Cortex of kidney (tissue), 1 donor: ENCODE measurements at places on chromosomes 13 and 19.
A peak's percentile ranks its signal among the peaks of the same experiment; 100 is the strongest.

- DNase-seq: no peak
Observed at GRCh38 chr19:9323557-9323918, 441 bp upstream of the ZNF559 start.

- no peak for DNase-seq
Observed at GRCh38 chr19:374886-375235, 30.3 kb upstream of the MIER2 start.

DNA sequence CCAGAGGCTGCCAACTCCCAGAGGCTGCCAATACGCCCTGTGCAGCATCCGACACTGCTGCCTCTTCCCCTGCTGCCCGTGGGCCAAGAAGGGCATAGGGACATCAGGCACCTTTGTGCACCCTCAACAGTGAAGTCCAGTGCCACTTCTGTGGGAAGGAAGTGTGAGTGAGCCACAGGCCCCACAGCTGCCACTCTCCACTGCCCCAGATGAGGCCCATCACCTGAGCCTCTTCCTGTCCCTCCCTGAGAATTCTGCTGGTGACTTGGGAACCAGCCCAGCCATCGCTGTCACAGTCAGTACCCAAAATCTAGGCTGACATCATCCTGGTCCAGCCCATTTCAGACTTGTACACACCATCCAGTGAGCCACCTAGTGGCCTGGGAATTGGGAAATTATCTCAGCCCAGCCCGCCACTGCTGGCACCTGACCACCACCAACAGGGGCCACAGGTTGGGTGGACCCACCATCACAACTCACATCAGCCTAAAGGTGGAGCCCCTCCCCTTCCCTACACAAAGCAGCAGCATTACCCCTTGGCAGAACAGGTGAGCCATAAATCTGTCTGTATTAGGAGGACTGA lies 733.9 kb upstream of the KLHL1 start:
- DNase-seq: no peak

- no peak for DNase-seq
Observed at GRCh38 chr19:46213156-46213555, 16.4 kb upstream of the IGFL1 start.

DNA sequence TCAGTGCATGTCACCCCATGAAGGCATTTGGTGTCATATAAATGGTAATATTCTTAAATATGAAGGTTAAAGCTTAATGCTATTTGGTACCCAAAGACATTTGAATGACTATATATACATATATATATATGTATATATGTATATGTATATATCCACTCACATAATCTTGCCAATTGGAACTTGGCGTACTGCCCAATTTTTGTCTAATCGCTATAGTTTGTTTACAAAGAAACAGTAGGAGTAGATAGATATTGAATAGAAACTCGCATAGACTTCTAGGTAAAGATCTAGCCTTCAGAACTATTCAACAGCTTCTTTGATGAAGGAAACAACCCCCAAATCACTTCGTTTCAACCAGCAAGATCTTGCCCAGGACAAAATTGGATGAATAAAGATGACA lies 24.1 kb downstream of the KLF5 start:
- no peak for DNase-seq

DNA sequence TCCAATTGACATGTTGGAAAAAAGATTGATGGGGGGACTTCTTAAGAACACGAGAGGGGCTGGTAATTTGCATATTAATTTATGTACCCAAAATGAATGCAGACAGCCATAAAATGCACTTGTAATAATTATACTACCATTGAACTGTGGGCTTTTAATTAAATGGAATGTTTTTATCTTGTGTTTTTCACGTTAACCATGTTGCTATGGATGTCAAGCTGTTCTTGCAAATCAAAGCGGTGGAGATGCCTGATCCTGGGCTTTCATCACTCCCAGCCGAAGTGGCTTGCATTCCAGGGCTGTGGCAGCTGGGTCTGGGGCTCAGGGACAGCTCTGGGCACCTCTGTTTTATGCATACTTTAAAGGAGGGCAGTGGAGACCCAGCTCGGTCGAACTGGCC lies 179.4 kb upstream of the TMTC4 start:
- no peak for DNase-seq

DNA sequence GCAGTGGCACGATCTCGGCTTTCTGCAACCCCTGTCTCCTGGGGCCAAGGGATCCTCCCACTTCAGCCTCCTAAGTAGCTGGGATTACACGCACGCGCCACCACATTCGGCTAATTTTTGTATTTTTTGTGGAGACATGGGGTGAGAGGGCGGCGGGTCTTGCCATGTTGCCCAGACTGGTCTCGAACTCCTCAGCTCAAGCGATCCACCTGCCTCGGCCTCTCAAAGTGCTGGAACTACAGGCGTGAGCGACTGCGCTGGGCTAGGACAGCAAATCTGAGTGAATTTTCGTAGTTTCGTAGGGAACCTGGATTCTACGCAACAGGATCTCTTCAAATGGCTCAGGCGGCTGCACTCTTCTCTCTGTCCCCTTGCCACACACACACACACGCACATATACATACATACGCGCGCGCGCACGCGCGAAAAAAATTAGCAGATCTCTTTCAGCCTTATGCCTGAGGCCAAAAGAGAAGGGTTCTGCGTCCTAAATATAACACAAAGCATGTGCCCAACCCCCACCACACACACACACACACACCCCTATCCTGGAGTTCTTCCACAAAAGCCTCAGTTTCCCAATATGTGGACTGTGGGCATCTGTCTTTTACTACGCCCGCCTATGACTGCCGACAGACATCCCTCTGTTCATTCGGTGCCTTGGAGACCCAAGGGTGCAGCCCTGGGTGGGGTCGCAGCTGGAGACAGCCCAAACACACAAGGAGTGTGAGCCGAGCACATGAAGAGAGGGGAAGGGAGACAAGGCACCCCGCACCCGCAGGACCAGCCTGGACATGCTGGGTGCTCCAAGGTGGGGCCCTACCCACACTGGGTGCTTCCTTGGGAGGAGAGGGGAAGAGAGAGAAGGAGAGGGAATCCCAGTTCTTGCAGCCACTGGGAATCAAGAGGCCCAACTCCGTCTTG lies 616 bp downstream of the PINLYP start:
- DNase-seq: no peak

DNA sequence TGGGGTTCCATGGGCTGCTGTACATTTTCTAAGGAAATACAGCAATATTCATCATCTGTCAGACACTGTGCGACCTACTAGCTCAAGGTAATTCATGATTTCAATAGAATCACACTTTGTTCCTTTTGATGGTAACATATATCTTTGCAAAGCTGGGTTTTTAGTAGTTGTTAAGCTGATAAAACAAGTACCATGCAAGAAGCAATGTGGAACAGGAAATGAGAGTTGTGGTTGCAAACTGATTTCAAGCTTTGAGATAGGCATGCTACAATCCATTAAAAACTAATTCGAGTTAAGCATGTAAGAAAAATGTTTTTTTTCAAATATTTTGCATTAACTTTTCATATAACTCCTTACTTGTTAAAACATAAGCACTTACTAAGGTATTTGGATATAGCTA lies 6.8 kb upstream of the MBNL2 start:
- DNase-seq: no peak

- DNase-seq: no peak
Observed at GRCh38 chr13:41939398-41939797, 21.5 kb downstream of the VWA8 start.

DNA sequence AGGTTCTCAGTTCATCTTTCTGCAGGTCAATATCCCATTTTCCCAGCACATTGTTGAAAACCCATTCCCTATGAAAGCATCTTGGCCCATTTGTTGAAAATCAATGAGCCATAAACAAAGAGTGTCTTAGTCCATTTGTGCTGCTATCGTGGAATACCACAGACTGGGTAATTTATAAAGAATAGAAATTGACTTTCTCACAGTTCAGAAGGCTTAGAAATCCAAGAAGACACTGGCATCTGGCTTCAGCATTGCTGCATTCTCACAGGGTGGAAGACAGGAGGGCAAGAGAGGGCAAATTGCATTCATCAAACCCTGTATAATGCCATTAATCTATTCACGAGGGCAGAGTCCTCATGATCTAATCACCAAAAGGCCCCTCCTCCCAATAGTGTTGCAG lies 34.1 kb downstream of the ZNF823 start:
- DNase-seq: no peak

DNA sequence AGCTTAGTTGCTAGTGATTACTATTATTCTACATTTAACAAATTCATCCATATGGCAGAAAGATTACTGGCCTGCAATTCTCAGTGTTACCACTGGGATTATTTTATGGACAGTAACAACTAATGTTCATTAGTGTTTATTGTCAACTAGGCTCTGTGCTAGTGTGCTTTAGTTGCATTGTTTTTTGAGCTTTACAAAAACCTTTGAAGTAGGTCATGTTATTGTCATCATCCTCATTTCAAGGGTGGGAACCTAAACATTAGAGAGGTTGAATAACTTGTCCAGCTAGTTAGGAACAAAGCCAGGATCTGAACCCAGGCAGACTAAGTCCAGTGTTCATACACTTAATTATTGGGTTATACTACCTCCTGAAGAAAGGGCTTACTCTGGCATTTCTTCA lies 27.8 kb upstream of the TDRD3 start:
- DNase-seq: no peak

- no peak for DNase-seq
Observed at GRCh38 chr13:45194081-45194939, 6.5 kb downstream of the KCTD4 start.

DNA sequence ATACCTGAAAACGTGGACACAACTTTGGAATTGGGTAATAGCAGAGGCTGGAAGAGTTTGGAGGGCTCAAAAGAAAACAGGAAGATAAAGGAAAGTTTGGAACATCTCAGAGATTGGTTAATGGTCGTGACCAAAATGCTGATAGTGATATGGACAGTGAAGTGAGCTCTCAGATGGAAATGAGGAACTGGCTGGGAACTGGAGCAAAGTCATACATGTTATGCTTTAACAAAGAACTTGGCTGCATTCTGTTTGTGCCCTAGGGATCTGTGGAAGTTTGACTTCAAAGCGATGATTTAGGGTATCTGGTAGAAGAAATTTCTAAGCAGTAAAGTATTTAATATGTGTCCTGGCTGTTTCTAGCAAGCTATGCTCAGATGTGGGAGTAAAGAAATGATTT lies 136.2 kb downstream of the DNAJC3 start:
- DNase-seq: no peak

DNA sequence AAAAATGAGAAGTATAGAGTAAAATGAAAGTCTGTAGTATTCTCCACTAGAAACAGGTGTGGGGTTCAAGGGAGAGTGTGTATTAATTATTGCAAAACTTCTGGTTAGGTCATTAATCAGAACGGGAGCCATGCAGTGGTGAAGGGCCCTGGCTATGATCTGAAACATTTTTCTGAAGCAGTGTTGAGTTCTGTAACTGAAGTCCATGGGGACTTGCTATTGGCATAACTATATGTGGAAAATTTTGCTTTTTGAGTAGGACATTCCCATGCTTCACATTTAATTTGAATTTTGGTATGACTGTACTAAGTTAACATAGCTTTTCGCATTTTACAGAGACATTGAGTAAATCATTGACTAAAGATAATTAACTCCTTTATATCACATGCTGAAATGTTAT lies 67.5 kb downstream of the LRCH1 start:
- no peak for DNase-seq

DNA sequence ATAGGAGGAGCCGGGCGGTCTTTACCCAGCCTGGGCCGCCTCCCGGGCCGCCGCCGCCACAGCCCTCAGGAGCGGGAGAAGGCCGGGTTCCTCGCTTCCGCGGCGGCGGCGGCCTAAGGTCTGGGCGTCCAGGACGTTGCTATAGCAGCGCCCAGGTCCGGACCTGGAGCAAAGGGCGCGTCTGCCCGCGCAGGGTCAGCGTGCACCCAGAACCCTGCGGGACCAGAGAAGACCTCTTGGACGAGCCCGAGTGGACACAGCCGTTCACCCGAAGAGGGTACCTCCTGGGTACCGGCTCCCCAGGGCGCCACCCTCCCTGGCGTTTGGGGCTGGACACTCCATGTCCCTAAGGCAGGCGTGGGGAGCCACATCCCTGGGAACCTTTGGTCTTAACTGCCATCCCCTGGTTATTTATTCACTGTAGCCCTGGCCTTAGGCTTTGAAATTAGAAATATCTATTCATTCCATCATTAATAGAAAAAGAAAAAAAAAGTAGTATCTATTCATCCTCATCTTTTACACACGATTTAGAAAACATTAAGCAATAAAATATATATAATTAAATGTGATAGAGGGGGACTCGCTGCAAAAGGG lies 2.4 kb downstream of the DZIP1 start:
- peak; percentile 24 for DNase-seq

DNA sequence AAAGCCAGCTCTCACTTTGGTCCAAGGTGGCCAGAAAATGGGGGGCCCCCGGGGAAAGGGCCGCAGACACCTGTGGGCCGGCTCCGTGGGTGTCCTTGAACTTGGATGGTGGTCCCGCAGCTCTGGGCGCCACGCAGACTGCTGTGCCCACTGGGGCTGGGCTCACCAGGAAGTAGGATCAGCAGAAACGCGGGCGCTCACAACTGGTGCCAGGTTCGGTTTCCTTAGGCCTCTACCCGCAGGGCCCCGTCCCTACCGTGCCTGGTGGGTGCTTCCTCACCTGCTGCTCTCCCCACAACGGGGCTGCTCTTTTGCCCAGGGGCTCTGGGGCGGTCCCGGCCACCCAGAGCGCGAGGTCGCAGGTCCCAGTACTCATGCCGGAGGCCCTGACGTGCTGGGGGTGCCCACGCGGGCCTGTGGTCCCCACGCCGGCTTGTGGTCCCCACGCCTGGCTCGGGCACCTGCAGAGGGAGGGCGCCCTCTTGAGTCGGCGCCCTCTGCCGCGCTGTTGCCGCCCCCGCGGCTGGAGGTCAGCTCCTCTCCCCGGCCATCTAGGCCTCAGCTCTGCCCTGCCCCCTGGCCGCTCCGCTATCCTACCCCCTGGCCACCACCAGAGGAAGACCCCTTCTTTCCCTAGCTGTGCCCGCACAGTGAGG lies 1303.6 kb downstream of the UQCRFS1 start:
- DNase-seq: no peak

GRCh38 chr19:51139299-51140014 lies 2.6 kb upstream of the SIGLEC7 start:
- DNase-seq: no peak

DNA sequence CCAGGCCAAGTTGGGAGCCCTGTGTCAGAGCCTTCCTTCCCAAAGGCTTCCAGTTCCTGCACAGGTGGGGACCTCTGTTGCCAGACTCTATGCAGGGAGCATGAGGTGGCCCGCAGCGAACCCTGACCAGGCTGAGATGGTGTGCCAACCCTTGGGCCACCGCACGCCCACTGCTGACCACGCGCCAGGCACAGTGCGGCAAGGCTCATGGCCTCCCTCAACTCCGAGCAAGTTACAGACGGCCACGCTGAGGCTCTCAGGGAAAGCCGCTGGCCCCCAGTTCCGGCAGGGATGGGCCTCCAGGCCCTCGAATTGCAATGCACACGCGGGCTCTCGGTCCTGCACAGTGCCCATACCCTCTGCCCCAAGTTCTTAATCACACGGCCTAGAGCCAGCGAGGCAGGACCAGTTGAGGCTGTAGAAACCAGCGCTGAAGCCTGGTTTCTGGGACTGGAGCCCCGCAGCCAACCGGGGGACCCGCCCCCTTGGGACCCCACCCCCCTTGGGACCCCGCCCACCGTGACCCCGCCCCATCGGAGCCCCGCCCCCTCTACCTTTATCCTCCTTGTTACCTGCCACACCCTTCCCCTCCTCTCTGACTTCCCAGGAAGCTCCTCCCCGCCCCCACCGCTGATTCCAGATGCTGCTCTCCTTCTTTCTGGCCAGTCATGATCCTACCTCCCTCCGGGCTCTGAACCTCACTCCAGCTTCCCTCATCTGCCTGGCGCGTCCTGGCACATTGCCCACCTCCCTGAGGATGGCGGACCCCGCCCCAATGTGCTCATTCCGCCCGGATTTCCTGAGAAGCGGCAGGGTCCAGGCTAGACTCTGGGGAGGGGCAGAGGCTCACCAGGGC lies 6.0 kb downstream of the PEX11G start:
- DNase-seq: no peak
